Daoy (cell line): ENCODE measurements at places on chromosomes 5 and 9. TPM values are rescaled to one million over a fixed set of nuclear protein-coding genes. Genes with fewer than 3 reads are reported as not detected.
A peak's percentile ranks its signal among the peaks of the same experiment; 100 is the strongest.

DNA sequence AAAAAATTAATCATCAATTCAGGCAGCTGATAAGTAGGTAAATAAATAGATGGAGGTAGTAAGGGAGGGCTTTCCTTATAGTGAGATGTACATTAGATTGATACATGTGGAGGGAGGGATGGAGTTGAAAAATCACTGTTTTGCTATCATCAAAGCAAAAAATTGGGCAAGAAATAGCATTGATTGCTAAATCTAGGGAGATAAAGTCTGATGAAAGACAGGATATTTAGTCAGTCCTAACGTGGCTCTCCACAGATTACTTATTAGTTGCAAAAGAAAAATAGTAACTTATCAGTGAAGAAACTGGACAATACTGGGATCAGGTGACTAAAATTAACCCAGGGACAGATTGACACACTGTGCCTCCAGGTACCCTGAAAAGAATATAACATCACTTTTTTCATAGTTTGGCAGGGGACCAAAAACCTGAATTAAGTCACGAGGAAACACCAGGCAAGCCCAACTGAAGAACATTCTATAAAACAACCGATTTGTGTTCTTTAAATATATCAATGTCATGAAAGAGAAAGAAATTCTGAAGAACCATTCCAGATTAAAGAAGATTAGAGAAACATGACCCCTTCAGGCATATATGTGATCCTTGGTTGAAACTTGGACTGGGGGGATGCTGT is 27.1 kb upstream of the GOLPH3 start:
- no peak for DNase-seq

GRCh38 chr9:85200726-85201404 is 531.3 kb downstream of the NTRK2 start:
- peak; percentile 85 for DNase-seq

DNA sequence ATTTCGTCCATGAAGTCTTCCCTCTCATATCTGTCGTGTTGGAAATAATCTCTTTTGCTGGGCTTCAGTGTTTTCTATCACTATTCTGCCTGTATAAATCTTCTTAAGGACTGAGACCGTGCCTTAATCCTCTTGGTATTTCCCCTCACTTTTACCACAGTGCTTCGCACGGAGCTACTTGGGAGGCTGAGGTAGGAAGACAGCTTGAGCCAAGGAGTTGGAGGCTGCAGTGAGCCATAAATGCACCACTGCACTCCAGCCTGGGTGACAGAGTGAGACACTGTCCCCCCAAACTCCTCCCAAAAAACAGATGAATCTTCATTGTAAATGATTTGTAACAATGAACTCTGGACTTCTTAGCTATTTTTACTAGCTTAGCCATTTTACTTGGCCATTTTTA is 57.8 kb downstream of the PHAX start:
- DNase-seq: no peak

GRCh38 chr9:87954230-87954629 is 20.1 kb downstream of the CDK20 start:
- DNase-seq: no peak

- DNase-seq: no peak
These were observed 166.5 kb upstream of the IL12B start for GRCh38 chr5:159496773-159497172.

DNA sequence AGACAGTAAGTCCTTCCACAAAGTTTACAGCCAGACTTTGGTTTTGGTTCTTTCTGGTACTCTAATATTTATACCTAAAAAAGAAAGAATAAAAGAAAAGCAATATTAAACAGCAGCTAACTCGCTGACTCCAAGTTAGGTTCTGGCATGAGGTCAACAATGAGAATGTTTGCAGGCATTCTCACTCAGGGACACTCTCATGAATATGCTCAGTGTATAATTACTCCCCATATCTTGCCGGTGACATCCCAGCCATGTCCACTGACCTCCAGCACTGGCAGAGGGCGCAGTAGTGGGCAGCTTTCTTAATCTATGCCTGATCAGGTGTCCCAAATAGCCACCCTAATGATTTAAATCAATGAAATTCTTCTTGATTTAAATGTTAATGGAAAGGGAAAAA is 151.5 kb downstream of the BNC2 start:
- no peak for DNase-seq

GRCh38 chr5:154408811-154409210 is 37.0 kb upstream of the SAP30L start:
- DNase-seq: no peak

DNA sequence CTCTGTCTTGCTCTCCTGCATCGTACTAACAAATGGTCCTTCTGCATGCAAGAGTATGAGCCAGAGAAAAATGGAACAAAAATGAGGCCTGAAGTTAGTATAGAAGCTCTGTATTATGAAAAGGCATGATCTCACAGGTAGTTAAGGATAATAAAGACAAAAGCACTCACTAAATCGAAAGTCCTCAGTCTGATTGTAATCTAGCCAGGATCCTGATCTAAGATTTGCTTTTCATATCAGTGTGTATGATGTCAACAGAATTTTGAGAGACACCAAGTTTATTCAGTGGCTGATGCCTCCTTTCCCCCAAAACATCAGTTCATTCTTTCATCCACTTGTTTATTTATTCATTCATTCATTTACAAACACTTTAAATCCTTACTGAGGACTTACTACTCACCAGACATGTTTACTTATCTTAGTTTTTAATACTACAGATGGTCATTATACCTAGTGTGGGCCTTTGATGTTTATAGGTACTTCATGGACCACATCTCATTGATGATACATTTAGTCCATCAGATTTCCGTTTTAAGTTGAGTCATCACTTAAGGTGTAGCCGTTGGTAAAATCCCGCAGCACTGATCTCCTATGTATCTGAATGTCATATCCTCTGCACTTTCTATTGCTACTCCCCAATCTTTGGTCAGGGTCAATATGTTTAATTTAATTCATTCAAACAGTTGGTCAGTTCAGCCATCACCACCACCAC is 105.2 kb upstream of the DHFR start:
- DNase-seq: no peak

- no peak for DNase-seq
These were observed 7.5 kb upstream of the FST start for GRCh38 chr5:53472720-53473510.

DNA sequence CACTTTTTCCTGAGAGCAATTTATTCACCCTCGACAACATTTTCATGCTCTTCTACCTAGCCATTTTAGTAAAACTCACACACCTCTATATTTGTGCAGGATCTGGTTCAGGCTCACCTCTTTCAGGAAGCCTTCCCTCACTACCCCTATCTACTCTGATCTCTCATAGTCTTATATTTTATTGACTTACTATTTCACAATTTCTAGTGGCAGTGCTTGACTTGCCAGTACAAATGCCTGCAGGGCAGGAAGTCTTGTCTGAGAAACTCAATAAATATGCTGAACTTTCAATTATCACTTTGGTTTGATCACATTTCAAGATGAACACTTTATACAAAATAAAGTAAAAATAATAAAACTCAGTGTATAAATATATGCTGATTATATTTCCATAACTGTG is 226.8 kb downstream of the CETN3 start:
- no peak for DNase-seq

DNA sequence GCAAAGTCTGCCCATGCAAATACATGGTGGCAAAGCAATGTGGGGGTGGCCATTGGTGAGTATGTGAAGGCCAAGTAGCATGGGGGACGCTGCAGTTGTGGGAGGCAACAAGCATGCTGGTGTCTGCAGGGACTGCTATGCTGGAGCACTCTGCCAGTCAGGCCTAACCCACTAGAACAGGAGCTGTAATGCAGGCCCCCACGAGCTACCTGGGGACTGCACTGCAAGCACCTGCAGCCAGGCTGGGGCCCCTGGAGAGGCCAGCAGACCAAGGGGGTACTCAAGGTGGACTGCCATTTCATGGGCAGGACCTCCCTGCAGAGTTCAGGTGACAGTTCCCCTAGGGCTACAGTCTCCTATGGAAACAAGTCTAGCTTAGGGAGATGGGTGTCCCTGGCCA is 183.8 kb upstream of the PDE4D start:
- no peak for DNase-seq

GRCh38 chr5:54162184-54162583 is 148.2 kb downstream of the ARL15 start:
- DNase-seq: no peak

DNA sequence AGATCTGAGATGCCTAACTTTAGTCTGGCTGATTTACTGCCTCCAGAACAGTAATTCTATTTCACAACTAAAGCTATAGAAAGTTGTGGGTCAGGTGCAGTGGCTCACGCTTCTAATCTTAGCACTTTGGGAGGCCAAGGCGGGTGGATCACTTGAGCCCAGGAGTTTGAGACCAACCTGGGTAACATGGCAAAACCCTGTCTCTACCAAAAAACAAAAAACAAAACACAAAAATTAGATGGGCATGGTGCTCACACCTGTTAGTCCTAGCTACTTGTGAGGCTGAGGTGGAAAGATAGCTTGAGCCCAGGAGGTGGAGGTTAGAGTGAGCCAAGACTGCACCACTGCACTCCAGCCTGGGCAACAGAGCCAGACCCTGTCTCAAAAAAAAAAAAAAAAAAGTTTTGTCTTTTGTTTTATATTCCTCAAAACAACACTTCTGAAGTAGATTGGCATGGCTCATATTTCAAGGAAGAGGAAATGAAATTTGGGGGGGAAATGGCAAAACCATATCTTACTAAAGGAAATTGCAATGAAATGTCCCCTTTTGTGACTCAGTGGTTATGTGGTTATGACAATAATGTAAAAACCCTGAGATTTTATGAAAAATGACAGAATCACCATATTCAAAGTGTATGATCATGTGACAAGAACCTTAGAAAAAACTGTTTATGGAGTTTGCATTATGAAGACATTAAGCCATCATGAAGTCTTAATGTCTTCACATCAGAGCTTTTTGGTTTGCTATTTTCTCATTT is 16.2 kb downstream of the FNBP1 start:
- no peak for DNase-seq

GRCh38 chr9:93959739-93960154 is 4.6 kb upstream of the BARX1 start:
- DNase-seq: no peak

The QSOX2 gene
- 25.8 and 30.3 TPM in 2 replicates for total RNA-seq

The PCDHA4 gene
- total RNA-seq: 1.0 and 3.0 TPM in 2 replicates

The TRPM3 gene
- total RNA-seq: under 0.01 TPM in 1 of 2 replicates, not detected in the other

The CAVIN4 gene
- 2.2 and 3.5 TPM in 2 replicates for total RNA-seq

The CACNA1B gene
- total RNA-seq: 0.23 TPM in 1 of 2 replicates, not detected in the other

The SPATA6L gene
- total RNA-seq: 1.0 and 3.1 TPM in 2 replicates

The MUSK gene
- total RNA-seq: not detected in 2 replicates

The FGFR4 gene
- total RNA-seq: 0.57 and 0.97 TPM in 2 replicates

The ENTR1 gene
- 85.3 and 88.0 TPM in 2 replicates for total RNA-seq

The DBH gene
- total RNA-seq: not detected in 2 replicates

The ORM2 gene
- not detected in 2 replicates for total RNA-seq

The CCL21 gene
- not detected in 2 replicates for total RNA-seq

The COL15A1 gene
- total RNA-seq: 0.74 and 0.86 TPM in 2 replicates
